Sigmoid colon (tissue), 7 donors: ENCODE measurements at places on chromosomes 3 and 15. TPM values are rescaled to one million over a fixed set of nuclear protein-coding genes. Genes with fewer than 3 reads are reported as not detected.

The TRIM71 gene
- polyA plus RNA-seq, result not detected

- DNase-seq, result no peak
Measured at GRCh38 chr3:31848163-31848818, 132.8 kb downstream of the OSBPL10 start.

The CTXN2 gene
- not detected for polyA plus RNA-seq

GRCh38 chr3:65928110-65928509 lies 110.6 kb downstream of the MAGI1 start:
- no peak for DNase-seq

The OSBPL10 gene
- polyA plus RNA-seq, result 2.3 TPM

- DNase-seq, result no peak
Measured at GRCh38 chr3:141312354-141313092, 55.8 kb upstream of the ZBTB38 start.

DNA sequence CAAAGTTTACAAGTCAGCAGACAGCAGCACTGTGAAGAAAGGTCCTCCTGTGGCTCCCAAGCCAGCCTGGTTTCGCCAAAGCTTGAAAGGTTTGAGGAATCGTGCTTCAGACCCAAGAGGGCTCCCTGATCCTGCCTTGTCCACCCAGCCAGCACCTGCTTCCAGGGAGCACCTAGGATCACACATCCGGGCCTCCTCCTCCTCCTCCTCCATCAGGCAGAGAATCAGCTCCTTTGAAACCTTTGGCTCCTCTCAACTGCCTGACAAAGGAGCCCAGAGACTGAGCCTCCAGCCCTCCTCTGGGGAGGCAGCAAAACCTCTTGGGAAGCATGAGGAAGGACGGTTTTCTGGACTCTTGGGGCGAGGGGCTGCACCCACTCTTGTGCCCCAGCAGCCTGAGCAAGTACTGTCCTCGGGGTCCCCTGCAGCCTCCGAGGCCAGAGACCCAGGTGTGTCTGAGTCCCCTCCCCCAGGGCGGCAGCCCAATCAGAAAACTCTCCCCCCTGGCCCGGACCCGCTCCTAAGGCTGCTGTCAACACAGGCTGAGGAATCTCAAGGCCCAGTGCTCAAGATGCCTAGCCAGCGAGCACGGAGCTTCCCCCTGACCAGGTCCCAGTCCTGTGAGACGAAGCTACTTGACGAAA lies 24.2 kb downstream of the STARD5 start:
- DNase-seq, result no peak

The GPR62 gene
- not detected for polyA plus RNA-seq

DNA sequence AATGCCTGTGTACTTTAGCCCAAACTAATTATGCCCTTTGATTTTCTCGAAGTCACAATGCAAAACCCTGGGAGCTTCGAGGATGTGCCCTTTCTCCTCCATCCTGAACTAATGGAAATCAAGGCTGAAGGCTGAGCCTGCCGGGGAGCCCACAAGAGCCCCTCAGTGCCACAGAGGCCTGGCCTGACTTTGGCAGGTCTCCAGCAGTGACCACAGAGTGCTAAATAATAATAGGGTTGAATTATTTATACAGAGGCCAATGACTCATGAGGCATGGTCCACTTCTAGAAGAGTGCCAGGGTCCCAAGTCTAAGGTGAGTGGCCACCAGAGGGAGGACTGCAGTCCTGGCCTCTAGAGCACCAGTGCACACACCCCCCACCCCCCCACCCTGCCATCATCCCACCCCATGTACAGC lies 19.1 kb upstream of the GLCE start:
- no peak for DNase-seq

The CCR9 gene
- polyA plus RNA-seq, result not detected

The SLC26A6 gene
- 9.7 TPM for polyA plus RNA-seq

DNA sequence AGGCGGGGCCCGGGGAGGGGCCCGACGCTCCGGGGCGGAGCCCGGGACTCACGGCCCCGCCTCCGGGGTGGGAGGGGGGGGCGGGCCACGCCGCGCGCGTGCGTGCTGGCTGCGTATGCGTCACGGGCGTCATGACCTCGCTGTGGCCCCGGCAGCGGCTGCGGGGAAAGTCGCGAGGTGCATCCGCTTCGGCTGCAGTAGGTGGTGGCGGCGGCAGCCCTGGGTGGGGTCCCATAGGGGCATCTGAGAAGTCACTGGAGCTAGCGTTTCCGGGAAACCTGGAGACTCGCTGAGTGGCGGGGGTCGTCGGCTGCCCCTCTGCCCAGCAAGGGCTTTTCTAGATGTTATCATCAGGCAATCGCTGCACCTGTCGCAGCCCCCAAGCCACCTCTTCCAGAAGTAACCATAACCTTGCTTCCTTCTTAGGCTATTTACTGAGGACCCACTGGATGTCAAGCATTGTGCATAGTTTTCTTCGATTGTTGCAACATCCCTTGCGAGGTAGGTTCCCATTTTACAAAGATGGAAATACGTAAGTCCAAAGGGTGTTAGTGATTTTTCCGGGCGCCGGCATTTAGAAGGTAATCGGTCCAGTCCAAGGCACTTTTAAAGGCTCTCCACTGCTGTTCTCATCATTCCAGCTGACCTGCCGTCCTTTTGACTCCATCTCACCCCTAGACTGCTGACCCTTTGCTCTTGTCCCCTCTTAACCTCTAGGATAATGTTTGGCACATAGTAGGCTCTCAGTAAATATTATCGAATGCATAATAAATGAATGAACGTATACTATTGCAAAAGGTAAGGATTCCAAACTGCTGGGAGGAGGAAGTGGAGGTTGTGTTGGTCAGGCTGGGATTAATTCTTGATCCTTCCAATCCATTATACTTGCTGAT lies at the start of gene GDPGP1:
GDPGP1 (plus strand) TSS at position 114 of the 893 bp plus-strand sequence. CDS start 6,700 bp downstream, outside the sequence.
- no peak for DNase-seq

GRCh38 chr3:18494251-18494650 lies 69.1 kb upstream of the SATB1 start:
- DNase-seq, result no peak

DNA sequence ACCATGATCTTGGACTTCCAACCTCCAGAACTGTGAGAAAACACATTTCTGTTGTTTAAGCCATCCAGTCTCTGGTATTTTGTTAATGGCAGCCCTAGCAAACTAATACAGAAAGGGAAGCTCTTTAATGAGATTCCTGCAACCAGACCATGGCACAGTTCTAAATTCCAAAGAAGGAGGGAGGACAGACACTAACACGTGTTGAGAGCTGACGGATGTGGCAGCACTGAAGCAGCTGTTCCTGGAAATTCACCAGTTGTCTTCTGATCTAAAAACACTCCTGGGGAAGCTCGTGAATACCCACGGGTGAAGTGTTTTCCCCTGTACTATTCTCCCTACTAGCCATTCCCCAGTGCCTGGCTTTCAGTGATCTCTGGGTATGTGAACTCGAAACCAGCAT lies 56.7 kb downstream of the RPL22L1 start:
- no peak for DNase-seq

The ATXN7 gene
- polyA plus RNA-seq, result 12.7 TPM

The TMEM212 gene
- polyA plus RNA-seq, result not detected

- DNase-seq, result peak; percentile 84
Measured at GRCh38 chr3:57068437-57069089, 8.1 kb downstream of the SPATA12 start.

DNA sequence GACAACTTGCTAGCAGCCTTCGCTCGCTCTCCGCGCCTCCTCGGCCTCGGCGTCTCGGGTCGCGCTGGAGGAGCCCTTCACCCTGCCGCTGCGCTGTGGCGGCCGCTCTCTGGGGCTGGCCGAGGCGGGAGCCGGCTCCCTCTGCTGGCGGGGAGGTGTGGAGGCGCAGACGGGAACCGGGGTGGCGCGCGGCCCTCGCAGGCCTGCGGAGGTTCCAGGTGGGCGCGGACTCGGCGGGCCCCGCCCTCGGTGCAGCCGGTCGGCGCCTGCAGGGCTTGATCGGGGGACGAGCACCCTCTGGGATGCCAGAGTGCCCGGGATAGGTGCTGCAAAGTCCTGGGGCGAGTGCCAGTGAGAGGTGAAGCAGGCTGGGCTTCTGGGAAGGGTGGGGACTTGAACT lies 989.9 kb downstream of the ROBO2 start:
- DNase-seq, result no peak

The TM4SF18 gene
- 0.46 TPM for polyA plus RNA-seq

The CYP11A1 gene
- polyA plus RNA-seq, result 0.22 TPM

The TTLL13 gene
- not detected for polyA plus RNA-seq

GRCh38 chr3:31251083-31251482 lies 281.6 kb upstream of the STT3B start:
- DNase-seq, result no peak

GRCh38 chr3:127464642-127465041 lies 125.9 kb downstream of the TPRA1 start:
- DNase-seq, result no peak

The EFCC1 gene
- 1.9 TPM for polyA plus RNA-seq

GRCh38 chr15:69579950-69580618 lies 127.5 kb downstream of the RPLP1 start:
- no peak for DNase-seq

GRCh38 chr3:69107841-69108240 lies 14.6 kb downstream of the LMOD3 start:
- DNase-seq, result no peak
